ENCODE measurements at places on chromosomes 5 and 9.

GRCh38 chr5:100840789-100841188, 62.3 kb downstream of the ST8SIA4 start:
- DNase-seq = no peak

- peak; percentile 36 for DNase-seq
Measured at GRCh38 chr9:92948038-92948534, 763 bp downstream of the FGD3 start.

- no peak for DNase-seq
Measured at GRCh38 chr9:107907255-107907654, 417.7 kb upstream of the KLF4 start.

GRCh38 chr5:16588434-16589214, 28.2 kb downstream of the RETREG1 start:
- DNase-seq = no peak

GRCh38 chr9:110316261-110317075, 21.2 kb downstream of the TXNDC8 start:
- no peak for DNase-seq

GRCh38 chr5:35753500-35753899, 103.2 kb upstream of the IL7R start:
- no peak for DNase-seq

DNA sequence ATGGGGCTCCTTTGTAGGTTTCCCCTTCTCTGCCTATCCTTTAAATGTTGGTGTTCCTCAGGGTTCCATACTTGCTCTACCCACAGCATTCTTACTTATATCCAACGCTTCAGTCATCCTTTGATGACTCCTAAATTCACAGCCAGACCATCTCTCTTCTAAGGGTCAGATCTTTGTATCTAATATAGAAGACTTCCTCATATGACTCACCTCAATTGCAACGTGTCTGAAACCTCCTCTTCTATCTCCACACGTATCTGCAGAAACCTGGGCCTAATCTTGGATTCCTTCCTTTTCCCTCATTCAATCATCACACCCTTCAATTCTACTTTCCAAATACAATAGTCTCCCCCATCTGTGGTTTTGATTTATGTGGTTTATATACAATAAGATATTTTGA, 68.3 kb downstream of the HMGCR start:
- DNase-seq = no peak

Data from CD4-positive, alpha-beta T cell treated with Interleukin-6 for 4 hours (primary cell).